NCI-H1417 (cell line): ENCODE measurements at places on chromosomes 1 and 21.

- no peak for DNase-seq
Measured at GRCh38 chr1:191905781-191906180, 252.5 kb upstream of the RGS18 start.

DNA sequence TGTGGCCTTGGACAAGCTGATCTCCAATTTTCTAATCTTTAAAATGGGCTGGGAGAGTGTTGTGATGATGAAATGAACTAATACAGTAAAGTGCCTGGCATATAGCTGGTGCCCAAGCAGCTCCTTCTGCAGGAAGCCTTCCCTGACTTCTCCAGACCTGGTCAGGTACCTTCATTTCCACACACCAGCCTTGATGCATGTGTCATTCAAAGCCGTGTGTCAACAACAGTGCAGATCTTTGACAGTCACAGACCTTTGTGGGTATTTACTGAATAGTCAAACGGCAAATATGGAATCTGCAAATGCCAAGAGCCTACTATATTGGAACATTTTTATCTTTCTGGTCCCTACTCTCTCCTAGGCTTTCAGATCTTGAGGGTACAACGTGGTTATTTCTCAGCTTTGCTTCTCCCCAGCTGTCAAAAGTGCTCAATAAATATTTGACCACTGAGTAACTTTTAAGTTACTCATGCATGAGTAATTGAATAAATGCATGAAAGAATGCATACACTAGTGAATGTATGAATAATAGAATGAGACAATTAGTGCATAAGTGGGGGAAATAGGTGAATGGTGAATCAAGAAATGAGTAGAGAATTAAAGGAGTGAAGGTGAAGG is 75.4 kb downstream of the MDM4 start:
- DNase-seq = no peak

- no peak for DNase-seq
Measured at GRCh38 chr1:183194527-183195141, 8.6 kb downstream of the LAMC2 start.

GRCh38 chr21:28464988-28465387 is 527.7 kb downstream of the LTN1 start:
- no peak for DNase-seq

- no peak for DNase-seq
Measured at GRCh38 chr21:35779690-35780570, 280.4 kb downstream of the SETD4 start.

DNA sequence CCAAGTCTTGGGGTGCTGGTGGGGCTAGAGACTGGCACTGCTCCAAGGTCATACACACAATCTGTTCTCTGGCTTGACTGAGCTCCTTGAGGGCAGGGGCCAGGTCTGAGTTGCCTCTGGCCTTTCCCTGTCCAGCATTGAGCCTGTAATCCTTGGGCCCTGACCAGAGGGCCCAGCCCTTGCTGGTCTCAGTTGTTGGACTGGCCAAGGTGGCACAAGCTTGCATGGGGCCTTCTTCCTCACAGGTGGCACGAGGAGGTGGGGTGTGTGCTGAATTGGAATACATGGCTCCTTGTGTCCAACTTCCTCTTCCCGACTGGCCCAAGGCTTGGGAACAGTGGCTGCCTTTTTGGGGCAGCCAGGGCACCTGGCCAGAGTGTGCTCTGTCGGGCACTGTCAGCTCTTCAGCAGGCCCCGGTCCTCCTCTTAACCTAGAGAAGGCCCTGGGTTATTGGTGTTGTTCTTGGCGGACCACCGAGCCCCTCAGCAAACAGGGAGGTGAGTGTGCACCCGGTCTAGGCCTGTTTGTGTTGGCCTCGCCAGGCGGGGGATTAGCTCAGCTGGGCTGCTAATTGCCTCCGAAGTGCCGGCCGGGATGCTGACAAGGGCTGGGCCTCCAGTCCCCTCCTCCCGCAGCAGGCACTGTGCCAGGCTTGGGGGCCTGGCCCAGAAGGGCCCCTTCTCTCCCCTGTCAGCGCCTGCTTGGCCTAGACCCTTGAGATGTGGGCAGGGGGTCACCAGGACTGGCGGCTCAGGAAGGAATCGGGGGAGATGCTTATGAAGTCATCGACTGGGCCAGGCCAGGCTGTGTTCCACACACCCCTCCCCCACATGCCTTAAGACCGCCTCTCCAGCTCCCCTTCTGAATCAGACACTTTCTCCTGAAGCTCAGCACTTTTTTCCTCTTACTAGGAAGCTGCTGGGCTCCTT is 28.5 kb downstream of the WNT4 start:
- peak; percentile 37 for DNase-seq

DNA sequence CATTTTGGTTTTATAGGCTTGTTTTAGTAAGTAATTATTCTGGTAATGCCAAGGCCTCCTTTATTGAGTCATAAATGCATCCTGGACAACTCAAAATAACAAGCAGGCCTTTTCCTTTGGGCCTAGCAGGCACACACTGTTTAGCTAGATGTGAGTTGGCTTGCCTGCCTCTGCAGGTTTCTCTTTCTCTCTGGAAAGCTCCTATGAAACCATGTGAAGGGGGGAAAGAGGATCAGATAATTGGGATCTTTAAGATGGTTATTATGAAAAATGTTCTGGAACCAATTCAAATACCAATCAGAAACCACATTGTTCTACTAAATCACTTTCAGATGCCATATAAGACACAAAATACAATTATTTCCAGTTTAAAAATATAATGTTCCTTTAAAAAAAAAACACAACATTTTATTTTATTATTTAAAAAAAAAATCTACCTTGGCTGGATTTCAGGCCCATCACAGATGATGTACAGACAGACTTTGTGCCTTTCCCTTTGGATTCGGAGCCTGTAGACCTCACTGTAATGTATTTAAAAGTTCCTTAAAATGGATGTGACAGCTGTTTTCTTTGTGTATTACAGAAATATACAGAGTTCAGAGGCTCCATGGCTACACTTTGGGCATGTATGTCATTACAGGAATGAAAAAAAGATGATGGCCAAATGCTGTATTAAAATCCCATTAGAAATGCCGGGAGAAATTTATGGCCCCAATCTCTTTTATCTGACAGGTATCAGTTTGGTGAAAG is 80.2 kb downstream of the NTMT2 start:
- DNase-seq = no peak

GRCh38 chr1:38005195-38006007 is at the start of gene FHL3:
TSS of gene FHL3 (minus strand) at chr1:38005514. CDS start at chr1:37999412, 6,102 bp downstream.
- DNase-seq = peak; percentile 58

- no peak for DNase-seq
Measured at GRCh38 chr1:240169188-240169587, 77.5 kb downstream of the FMN2 start.

GRCh38 chr1:26046246-26047095 is 553 bp upstream of the SLC30A2 start:
- DNase-seq = no peak

DNA sequence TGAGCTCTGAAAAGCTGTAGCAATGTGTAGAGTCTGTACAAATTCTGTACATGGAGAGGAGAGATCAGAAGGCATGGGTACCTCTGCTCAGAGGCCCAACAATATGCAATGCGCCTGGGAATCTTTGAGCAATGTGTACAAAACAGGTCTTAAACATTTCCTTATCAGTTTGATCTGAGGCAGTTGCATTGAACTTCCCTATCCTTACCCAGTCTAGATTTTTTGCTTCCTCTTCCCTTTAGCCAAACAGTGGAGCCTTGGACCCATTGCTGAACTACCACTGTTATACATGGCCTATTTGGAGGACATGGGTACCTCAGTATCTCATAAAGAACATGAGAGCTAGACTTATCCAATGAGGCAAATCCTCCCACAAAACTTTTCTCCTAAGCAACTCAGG is 12.6 kb upstream of the MNDA start:
- DNase-seq = no peak

GRCh38 chr1:109719337-109719837 is 7.3 kb downstream of the GSTM5 start:
- DNase-seq = no peak

DNA sequence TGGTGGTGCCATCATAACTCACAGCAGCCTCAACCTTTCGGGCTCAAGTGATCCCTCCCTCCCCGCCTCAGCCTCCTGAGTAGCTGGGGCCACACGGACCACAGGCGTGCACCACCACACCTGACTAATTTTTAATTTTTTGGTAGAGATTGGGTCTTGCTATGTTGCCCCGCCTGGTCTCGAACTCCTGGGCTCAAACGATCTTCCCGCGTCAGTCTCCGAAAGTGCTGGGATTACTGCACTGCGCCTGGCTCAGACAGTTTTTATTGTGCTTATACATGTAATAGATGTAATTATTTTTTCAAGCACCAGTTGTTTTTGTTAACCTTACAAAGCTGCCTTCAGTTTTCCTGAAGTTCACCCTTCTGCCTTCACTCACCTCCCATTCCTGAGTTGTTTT is 38.0 kb upstream of the HMGN1 start:
- no peak for DNase-seq

DNA sequence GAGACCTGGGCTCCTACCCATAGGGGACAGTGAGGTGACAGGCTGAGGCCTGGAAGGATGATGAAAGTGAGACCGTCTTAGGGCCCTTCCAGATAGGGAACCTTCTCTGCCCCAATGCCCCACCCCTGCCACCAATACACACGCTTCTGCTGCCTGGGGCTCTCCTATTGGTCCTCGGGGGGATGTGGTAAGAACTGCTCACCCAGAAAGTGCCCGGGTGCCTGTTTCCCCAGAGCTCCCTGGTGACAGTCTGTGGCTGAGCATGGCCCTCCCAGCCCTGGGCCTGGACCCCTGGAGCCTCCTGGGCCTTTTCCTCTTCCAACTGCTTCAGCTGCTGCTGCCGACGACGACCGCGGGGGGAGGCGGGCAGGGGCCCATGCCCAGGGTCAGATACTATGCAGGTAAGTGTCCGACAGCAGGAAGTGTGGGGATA is 948 bp downstream of the SEMA4A start:
- DNase-seq = no peak

DNA sequence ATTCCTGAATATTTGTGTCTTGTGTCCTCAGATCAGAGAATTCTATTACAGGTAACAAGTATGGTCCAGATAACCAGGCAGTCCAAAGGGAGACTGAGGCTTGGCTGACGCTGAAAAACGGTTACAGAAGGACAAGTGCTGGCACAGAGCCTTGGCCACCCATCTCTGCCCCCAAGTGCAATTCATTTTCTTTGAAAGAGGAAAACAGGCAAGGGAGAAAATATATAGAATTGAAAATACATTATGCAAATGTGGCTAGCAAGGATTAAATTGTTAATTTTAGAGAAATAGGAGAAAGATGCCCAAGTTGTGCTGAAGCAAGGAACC is 1.2 kb downstream of the SORT1 start:
- DNase-seq = no peak

- DNase-seq = peak; percentile 21
Measured at GRCh38 chr1:85093644-85094043, 45.3 kb upstream of the MCOLN3 start.

GRCh38 chr1:194717941-194718340 is 1531.5 kb upstream of the B3GALT2 start:
- no peak for DNase-seq

- DNase-seq = no peak
Measured at GRCh38 chr1:8134546-8135235, 108.6 kb upstream of the ERRFI1 start.
